Endothelial cell (in vitro differentiated cells): ENCODE measurements at places on chromosomes 5 and 9.

DNA sequence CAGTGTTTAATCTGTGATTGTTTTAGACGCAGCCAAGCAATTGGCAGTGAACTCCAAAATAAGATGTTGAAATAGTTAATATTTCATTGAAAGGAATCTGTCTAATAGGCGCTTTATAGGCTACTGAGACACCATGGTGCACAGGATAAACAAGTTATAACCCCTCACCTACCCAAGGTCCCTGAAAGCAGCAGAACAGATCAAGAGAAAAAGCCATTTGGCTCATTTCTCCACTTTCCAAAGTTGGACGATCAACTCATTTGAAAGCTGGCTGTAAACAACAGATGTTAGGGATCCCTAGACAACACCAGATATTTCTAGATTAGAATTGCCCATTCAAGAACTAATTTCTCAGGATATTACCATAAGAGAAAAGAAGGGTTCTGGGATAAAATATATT lies 4.9 kb downstream of the PUM3 start:
- DNase-seq, result no peak

- DNase-seq, result peak; percentile 90
Observed at GRCh38 chr9:99819856-99820684, 1.6 kb upstream of the NR4A3 start.

- DNase-seq, result no peak
Observed at GRCh38 chr9:100600521-100601079, 22.7 kb downstream of the CAVIN4 start.

DNA sequence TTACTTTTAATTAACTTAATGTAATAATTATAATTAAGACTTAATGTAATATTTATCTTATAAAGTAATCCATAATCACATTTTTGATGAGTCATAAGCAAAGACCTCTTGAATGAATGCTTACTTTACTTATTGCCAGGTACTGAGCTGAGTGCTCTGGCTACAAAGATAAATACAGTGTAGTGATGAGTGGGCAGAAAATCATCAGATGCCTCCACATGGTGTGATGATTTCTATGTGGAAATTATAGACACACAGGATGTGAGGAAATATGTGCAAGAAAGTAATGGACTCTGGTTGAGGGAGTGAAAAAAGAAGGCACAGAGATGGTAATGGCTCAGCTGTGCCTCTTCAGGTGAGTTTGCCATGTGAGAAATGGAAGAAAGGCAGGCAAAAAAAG lies 422.6 kb upstream of the CD180 start:
- DNase-seq, result no peak

GRCh38 chr5:74206579-74207550 lies 433.7 kb downstream of the ENC1 start:
- no peak for DNase-seq
